ENCODE measurements at places on chromosomes 16 and 17.
A peak's percentile ranks its signal among the peaks of the same experiment; 100 is the strongest.

GRCh38 chr17:72760368-72760767 lies 332.1 kb downstream of the SLC39A11 start:
- DNase-seq = no peak

DNA sequence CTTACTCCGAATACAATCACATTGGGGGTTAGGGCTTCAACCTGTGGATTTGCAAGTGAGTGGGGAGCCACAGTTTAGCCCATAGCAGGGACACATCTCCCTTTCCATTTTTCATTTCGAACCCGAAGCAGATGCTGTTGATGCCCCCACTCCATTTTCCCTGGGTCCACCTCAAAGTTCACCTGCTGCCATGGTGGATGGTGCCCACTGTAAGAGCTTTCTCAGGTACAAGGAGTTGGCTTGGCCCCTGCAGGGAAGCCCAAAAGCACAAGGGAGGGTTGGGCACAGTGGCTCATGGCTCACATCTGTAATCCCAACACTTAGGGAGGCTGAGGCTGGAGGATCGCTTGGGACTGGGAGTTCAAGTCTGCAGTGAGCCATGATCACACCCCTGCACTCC lies 51.8 kb downstream of the SNX20 start:
- no peak for DNase-seq

DNA sequence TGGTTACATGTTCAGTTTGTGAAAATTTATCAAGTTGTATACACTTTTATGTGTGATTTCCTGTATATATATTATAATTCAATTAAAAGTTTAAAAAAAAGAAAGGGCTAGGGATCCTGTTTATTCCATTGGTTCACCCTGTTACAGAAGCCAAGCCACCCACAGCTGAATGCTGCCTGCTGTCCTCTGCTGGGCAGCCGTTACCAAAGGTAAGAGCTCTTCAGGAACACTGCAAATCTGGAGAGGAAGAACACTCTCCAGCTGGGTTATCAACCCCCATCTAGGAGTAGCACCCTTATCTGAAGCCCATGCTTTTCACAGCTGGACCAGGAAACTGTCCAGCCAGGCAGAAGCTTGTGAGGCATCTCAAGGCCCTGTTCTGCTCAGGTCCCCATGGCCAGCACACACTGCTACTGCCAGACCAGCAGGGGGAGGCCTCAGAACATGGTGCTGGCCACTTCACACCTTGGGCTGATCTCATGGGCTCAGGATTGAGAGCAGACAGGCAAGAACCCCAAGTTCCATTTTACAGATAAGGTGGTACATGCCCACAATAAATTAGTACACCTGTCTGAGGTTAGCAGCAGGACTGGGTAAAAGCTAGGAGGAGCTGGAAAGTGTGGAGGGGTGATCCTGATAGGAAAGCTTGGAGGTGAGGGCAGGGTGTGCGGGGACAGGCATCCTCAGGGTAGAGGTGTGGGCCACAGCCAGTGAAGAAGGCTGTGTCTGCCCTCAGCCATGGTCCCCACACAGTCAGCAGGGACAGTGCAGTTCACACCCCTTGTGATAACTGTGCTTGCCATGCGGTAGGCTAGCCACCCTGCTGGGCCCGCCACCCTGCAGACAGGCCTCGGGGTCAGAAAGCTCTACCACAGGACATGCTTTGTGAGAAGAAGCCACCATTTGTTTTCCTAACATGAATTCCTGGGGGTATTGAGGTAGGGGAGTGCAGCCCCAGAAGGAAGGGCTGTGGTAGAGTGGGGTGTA lies 54.3 kb upstream of the SREBF1 start:
- peak; percentile 20 for DNase-seq

- DNase-seq = no peak
Observed at GRCh38 chr16:20325005-20325404, 2.3 kb downstream of the GP2 start.

DNA sequence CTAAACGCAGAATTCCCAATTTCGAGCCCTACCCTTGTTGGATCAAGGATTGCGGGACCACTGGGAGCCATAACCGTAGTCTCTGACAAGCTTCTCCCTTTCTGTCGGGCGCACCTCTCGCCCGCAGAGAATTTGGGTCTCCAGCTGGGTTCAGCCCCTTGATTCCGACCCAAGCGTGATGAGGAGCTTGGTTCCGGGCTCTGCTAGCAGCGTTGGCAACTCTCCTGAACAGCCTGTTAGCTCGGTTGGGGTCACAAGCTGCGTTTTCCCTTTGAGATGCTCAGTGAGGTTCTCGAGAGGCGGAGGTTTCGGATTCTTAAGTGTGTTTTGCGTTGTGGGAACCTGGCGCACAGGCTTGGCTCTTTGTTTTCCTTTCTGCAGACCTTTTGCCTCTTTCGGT lies 655 bp downstream of the ATXN1L start:
- peak; percentile 7 for DNase-seq

GRCh38 chr16:11613381-11614303 lies 26.9 kb upstream of the LITAF start:
- no peak for DNase-seq

DNA sequence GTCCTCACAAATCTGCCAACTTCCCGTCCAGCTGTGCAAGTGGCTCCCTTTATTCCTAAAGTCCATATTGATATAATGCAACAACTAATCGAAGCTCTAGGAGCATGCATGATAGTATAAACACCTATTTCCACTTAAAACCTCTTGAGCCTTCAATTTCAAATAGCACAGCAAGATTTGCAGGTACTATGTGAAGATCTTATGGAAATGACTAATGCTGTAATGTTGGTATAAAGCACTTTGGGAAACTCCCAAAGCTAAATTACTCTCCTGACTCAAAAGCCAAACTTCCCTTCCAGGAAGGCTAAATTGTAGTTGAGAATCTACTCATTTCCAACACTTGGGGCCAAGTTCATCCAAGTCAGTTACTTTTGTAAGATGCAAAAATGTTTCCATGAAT lies 287.6 kb upstream of the CDH11 start:
- DNase-seq = no peak

DNA sequence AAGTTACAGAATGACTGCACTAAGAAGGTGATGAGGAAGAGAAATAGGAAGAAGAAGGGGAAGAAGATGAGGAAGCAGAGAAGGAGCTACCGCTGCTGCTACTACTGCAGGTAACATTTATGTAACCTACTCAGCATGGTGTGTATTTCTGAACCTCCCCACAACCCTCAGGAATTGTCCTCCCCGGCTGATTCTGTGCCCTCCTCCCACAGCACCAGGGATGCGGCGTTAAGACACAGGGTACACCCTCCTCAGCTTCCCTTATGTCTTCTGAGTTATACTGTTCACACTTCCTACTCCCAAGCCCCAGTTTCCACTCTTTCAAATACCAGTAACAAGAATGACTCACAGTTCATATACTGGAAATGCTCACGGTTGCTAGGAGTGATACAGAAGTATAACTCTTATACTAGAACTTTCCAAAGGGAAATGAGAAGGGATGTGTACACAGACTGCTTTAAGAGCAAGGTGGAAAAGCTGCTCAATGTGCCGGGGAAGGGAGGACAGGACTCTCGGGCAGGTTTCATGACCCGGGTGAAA lies 224.5 kb upstream of the PSMD7 start:
- no peak for DNase-seq

DNA sequence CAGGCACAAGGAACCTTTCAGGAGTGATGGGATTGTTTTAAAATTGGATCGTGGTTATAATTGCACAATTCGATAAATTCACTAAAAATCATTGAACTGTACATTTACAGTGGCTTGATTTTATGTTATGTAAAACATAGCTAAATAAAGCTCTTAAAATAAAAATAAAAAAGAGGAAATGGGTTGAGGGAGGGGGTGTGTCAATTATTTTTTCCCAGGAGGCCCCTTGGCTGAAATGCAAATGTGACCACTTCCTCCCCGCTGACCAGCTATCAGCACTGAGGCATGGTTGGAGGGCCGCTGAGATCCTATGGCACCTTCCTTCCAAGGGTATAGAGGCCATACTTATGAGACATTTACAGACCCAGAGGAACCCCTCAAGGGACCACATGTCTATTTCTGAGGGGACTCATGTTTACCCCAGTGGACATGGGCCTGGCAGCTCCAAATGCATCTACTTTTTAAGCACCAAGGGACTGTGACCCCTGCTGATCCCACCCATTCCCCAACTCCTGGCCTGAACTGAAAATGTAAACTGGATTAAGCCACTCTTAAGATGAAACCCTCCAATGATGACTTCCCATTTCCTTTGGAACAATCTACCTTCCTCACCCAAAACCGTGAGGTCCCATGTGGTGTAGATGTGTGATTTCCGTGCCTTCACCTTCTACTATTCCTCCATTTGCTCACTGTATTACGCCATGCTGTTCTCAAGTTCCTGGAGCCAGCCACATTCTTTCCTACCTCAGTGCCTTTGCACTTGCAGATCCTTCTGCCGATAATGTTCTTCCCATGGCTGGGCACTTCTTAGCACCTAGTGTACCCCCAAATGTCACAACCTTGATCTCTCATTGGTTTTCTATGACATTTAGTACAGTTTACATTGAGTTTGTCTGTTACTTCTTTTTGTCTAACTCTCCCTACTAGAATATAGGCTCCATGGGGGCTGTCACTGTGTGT lies 2.8 kb upstream of the IL21R start:
- DNase-seq = no peak

DNA sequence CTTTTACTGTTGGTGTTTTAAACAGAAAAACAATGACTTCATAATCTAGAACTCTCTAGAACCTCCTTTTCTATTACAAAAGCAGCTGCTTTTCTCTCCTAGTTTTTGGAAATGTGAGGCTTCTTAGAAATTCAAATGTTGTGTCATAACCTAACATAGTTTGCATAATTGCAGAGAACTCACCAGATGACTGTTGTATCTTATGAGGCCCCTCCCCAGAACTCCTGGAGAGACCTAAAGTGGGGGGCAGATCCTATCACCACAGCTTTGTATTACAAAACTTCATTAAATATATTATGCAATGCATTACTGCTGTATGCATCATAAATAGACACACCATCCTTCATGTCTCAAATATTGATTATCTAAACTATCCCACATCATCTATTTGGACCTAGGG lies 538.7 kb upstream of the HSBP1 start:
- no peak for DNase-seq

Measured in stimulated activated naive CD4-positive, alpha-beta T cell treated with Interleukin-2 at 50 U/mL for 16 hours (primary cell).